ENCODE measurements at places on chromosomes 3 and 15.

GRCh38 chr3:145124900-145125678 lies 1035.9 kb downstream of the PLOD2 start:
- DNase-seq = peak; percentile 43

GRCh38 chr15:100001405-100001804 lies 268.2 kb upstream of the LYSMD4 start:
- DNase-seq = no peak

- no peak for DNase-seq
Measured at GRCh38 chr15:52783929-52784798, 6.0 kb downstream of the ONECUT1 start.

- no peak for DNase-seq
Measured at GRCh38 chr3:197165890-197166289, 132.5 kb downstream of the DLG1 start.

DNA sequence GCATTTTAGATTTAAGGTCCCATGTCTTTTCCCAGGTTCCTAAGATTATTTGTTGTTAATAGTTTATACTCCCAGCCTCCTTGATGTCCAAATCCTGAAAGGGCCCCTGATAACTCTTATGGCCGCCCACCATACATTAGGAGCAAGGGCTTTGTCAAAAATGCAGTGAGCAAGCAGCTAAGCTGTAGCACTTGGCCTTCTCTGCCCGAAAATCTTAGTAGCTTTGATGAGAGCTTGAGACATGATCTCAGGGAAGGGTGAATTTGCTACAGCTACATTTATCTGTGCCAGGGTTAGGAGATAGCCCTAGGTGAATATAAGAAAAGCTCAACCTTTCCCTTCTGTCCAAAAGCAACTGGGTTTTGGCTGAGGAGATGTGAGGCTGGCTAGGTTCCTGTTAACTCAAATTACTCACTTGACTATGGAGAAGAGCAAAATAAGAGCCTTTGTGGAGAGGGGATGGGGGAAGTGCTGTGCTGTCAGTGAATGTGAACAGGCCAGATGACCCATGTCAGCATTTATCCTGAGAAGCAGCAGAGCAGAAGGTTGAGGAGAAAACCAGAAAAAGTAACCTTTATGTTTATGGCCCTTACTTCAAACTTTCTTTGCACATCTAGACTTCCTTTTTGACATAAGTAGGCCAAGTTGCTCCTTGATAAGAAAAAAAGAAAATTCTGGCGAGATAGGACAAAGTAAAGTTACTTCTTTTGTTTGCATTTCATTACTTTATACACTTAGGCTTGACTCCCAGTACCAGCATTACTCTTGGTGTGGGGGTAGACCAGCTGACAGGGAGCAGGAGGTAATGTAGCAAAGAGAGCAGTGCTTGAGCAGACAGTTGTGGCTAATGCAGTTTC lies 21.1 kb downstream of the MAPK6 start:
- peak; percentile 16 for DNase-seq

GRCh38 chr3:131020122-131020693 lies 6.4 kb downstream of the ASTE1 start:
- DNase-seq = no peak

DNA sequence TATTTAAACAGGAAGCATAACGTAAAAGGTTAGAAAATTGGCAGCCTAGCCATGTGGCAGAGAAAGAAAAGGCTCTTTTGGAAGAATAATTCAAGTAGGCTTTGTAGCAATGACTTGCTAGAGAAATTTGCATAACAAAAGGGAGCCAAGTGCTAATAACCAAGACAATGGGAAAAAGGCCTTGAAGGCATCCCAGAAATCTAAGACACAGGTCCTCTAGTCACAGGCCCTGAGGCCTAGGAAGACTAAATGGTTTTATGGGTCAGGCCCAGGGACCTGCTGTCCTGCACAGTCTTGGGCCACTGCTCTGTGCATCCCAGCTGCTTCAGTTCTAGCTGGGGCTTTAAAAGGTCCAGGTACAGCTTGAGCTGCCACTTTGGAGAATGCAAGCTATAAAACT lies 78.5 kb downstream of the FGF7 start:
- DNase-seq = no peak

DNA sequence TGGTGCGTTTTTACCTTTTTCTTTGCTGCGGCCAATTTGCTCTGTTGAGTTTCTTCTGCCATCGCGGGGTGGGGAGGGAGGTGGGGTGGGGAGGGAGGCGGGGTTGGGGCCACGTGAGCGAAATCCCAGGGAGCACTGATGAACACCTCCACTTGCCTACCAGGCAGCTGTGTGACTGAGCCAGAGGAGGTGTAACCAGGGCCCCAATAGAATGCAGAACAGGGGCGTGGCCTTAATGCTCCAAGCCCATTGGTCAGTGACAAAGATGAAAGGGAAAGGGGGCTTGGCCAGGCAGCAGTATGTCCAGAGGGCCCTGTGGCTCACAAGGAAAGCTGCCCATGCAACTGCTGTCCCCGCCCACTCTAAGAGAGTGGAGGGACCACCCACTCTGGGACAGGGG lies 21.4 kb upstream of the OR4F6 start:
- DNase-seq = no peak

DNA sequence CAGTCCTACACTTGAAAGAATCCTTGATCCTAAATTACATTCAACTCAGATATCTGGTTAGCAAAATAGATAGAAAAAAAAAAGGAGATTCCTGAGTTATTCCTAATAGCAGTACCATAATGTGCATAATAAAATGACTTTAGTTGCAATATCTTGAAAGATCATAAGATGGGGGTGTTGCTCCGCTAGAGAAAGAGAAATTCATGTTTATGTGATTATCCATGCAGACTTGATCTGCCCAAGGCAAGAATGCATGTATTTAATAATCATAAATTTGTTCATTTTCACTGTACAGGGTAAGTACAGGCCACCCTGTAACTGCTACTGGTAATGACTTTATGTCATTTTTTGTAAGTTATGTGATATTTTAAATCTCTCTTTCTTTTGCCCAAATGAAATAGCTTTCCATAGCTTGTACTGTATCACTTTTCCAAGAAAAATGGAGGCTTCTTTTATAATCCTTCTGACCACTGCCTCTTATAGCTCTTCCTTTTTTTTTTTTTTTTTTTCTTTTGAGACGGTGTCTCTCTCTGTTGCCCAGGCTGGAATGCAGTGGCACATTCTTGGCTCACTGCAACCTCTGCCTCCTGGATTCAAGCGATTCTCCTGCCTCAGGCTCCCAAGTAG lies 84.6 kb downstream of the HCN4 start:
- DNase-seq = no peak

- DNase-seq = no peak
Measured at GRCh38 chr15:25087137-25087536, 132.3 kb downstream of the SNRPN start.

- no peak for DNase-seq
Measured at GRCh38 chr15:67784090-67784781, 41.1 kb upstream of the SKOR1 start.

DNA sequence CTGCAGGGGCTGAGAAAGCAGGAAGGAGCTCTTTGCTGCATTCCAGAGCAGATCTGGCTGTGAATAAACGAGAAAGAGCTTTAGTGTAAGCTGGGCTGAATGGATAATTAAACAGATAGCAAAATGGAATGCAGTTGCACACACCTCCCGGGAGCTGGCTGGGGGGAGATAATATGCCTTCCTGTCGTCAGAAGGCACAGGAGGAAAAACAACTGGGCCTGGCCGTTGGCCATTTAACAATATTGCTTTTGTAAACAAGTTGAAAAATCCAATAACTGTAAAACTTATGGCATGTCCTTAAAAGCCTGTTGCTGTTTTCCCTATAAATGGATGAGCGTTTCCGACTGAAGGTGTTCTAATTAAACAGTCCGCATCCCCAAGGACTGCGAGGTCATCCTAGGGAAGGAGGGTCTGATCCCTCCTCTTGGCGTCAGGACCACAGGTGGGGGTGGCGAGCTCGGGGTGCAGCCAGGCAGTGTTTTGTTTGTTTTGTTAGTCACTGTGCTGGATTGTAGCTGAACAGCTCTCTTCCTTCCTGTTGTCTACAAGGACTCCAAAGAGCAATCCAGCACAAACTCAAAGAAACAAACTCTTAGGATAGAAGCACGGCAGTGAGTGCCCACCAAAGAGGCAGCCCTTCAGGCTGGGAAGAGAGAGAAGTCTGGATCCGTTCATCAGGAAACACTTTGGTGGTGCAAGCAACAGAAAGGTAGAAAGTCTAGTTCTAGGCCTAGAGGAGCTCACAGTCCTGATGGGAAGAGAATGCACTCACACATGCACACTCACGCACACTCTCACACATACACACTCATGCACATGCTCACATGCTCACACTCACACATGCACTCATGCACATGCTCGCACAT lies 133.4 kb upstream of the SMAD3 start:
- DNase-seq = no peak

GRCh38 chr3:41650406-41650805 lies 311.5 kb downstream of the ULK4 start:
- no peak for DNase-seq

DNA sequence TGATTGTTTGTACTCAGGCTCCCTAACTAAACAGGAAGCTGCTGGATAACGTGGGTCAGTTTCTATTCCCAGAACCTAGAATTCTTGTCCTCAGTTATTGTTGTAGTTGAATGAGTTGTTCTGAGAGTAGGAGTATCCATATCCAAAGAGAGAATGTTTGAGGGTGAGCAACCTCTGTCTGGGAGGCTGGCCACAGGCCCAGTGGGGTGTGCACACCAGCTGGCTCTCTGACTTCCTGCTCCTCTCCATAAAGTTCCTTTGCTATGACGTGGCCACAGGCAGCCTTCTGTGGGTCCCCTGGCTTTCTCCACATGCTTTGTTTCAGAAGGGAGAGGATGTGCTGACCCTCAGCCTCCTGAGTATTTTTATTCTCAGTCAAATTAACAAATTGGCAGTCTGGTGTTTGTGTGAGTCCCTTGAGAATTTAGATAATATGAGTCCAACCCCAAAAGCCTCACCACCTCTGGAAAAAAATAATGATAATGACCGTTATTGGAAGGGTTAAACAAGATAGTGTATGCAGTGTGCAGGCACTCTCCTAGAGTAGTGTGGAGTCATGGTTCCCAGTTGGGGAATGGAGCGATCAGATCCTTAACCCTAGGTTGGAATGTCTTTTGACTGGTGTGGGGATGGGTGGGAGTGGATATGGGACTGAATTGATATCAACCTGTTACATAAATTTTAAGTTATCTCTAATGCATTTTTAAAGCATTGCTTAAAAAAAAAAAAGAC lies 47.6 kb upstream of the MED12L start:
- peak; percentile 16 for DNase-seq

DNA sequence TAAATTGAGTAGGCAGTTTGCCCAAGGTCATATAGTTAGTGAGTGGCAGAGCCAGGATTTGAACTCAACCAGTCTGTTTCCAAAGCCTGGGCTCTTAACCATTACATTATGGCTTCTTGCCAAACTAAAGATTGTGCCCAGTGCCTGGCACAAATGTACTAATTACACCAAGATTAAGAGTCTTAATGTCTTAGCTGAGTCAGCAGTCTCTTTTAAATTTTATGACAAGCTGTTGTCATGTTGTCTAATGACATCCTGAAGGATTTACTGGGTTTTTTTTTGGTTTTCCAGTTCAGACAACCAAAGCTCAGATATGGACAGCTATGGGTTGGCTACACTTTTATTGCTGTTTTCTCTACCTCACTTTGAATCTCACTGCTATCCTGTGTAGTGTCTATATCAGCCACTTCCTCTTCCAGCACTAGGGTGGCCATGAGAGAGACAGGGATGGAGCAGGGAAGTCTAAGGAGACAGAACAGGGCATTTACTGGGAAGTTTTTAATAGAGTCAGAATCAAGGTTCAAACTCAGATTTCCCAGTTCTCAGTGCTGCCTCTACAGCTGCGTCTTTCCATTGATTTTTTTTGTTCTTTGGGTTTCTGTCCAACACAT lies 10.5 kb downstream of the FBXL2 start:
- DNase-seq = peak; percentile 19

- no peak for DNase-seq
Measured at GRCh38 chr15:101618076-101618475, 34.1 kb downstream of the TM2D3 start.

GRCh38 chr3:135891121-135891520 lies 74.4 kb upstream of the PPP2R3A start:
- DNase-seq = no peak

- DNase-seq = no peak
Measured at GRCh38 chr3:52167240-52167639, 13.0 kb upstream of the POC1A start.

GRCh38 chr3:190169877-190170276 lies 49.2 kb upstream of the P3H2 start:
- DNase-seq = no peak

DNA sequence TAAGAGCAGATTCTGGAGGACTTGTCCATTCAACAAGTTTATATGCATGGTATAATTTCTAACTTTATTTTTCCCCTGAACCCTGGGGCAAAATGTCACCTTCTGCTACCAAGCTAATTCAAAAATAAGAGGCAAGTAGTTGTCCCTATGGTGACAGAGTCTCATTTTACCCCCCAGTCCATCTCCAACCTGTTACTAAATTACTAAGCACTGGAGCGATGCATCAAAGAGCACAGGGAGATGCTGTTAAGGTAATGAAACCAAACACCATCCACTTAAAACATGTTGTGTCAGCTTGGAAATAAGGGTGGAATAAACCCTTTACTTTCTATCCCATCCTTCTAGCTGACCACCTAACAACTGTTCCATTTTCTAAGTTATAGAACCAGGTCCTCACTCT lies 417.4 kb upstream of the ATP11B start:
- DNase-seq = no peak

DNA sequence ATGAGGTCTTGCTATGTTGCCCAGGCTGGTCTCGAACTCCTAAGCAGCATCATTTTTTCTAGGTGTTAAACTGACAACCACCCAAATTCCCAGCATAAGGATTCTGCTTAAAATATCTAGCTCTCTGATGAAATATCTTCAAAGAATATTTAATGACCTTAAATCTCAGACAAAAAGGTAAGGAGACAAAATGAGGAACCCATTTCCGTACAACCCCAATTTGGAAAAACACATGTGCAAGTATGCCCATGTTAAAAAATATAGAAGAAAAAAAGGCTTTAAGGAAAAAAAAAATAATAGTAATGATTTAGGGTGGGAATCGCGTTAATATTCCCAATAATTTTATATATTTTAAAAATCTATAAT lies 1.4 kb upstream of the SACM1L start:
- DNase-seq = no peak

- DNase-seq = no peak
Measured at GRCh38 chr15:81033508-81033907, 32.8 kb downstream of the TLNRD1 start.

DNA sequence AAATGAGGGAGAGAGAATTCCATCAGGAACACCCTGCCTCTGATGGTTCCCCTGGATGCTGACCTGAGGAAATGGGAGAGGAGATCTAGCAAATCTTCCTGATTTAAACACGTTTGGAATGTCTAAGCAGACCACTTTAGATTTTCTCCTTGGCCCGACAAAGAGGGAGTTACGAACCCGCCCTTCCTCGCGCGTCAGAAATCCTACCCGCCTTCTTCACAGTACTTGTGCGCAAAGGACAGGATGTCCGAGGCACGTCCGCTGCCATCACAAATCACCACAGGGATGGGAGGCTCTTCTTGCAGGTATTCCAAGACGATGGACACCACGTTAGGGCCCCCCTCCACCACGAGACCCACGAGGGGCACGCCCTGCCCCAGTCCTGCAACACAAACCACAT lies 38.6 kb downstream of the TRPM1 start:
- DNase-seq = no peak

- DNase-seq = no peak
Measured at GRCh38 chr15:85381850-85382751, 1.7 kb downstream of the AKAP13 start.

- DNase-seq = no peak
Measured at GRCh38 chr15:66772604-66773128, 70.6 kb downstream of the SMAD6 start.

- peak; percentile 50 for DNase-seq
Measured at GRCh38 chr3:14216257-14217048, 37.8 kb downstream of the LSM3 start.
